ENCODE measurements at places on chromosomes 7 and 10.

GRCh38 chr10:29332061-29332760 is 43.3 kb downstream of the LYZL1 start:
- no peak for DNase-seq

DNA sequence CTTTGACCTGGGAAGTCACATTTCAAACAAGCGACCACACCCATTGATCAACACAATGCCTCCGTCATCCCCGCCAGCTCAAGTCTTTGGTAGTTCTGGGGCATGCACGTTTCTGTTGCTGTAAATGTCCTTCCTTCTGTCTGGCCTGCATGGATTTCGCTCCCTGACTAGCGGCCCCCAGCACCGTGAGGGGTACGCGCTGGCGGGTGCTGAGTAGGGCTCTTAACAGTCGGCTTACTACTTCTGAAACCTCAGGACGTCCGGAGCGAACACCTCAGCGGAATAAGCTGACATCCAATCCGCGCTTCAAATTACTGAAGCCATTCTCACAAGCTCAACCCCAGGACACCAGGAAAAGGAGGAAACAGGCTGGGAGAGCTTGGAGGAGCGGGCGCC is 505 bp downstream of the NUDCD3 start:
- DNase-seq = peak; percentile 81

DNA sequence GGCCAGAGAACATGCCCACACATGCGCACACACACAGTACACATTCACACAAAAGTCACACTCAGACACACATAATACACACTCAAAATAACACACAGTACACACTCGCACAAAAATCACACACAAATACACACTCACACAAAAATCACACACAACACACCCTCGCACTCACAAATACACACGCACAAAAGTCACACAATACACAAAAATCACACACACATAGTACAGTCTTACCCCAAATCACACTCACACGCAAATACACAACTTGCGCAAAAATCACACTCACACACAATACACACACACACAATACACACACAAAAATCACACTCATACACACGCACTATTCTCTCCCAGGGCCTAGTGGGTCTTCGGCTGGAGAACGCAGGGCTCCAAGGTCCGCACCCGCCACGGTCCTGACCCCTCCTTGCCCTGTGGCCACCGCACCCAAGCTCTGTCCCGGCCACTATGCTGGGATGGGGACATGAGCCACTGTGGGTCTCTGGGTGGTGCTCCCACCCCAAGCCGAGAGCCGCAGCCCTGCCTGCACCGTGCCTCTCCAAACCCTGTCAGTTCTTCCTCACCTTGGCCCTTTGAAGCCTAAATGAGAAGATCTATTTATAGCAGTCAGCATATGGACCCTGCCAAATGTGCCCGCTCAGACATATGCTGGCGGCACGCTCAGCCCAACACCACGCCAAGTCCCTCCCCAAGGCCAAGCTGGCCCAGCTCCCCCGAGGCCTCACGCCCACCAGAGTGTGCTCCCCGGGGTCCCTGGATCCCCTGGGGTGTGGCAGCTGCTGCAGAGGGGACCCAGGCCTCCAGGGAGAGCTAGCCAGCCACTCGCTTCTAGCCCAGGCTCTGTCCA is 55.9 kb downstream of the ELFN1 start:
- DNase-seq = no peak

DNA sequence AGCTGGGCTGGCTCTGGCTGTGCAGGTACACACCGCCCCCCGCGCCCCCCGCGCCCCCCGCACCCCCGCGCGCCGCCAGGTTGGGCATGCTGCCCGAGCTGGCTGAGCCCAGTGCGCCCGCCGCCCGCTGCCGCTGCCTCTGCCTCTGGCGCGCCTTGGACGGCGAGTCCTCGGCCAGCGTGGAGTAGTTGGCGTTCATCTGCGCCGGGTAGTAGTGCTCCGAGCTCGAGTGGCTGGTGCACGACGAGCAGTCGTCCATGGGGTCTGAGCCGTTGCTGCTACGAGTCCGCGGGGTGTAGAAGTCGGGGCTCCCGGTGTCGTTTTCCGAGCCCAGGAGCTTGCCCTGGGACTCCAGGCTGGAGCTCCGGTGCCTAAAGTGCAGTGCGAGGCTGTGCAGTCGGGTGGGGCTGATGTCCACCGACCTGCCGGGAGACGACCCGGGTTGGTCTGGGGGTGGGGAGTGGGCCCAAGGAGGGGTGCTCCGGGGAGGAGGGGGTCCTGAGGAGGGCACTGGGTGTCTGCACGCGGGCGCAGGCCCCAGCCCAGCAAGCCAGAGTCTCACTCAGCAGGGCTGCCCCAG is 70.4 kb downstream of the PRPF18 start:
- no peak for DNase-seq
